Stimulated activated CD8-positive, alpha-beta memory T cell treated with anti-CD3 and anti-CD28 coated beads, Interleukin-2, amount 100 ng/mL, for 1 hour (primary cell): ENCODE measurements at places on chromosomes 11 and 22.

DNA sequence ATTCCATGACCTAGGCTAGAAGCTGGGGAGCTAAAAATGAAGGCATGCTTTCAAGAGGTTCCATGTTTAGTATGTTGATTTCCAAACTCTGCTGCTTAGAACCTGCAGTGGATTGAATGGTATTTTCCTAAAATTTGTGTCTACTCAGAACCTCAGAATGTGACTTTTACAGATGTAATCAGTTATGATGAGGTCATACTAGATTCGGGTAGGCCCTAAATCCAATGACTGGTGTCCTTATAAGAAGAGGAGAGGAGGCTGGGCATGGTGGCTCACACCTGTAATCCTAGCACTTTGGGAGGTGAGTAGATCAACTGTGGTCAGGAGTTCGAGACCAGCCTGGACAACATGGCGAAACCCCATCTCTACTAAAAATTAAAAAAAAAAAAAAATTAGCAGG lies 3.5 kb upstream of the FEZ1 start:
- no peak for DNase-seq

- no peak for DNase-seq
These were observed 58.3 kb downstream of the CDKN1C start for GRCh38 chr11:2827256-2827655.

- DNase-seq, result no peak
These were observed 109.7 kb upstream of the NAV2 start for GRCh38 chr11:19602891-19603290.

DNA sequence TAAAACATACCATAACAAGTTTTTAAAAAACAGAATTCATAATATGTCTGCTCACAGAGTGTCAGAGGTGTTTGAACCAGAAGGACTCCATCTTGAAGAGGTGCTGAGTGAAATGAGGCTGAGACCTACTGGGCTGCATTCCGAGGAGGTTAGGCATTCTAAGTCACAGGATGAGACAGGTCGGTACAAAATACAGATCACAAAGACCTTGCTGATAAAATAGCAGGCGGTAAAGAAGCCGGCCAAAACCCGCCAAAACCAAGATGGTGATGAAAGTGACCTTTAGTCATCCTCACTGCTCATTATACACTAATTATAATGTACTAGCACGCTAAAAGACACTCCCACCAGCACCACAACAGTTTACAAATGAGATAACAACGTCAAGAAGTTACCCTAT lies 116.4 kb downstream of the ARHGAP32 start:
- DNase-seq, result no peak

DNA sequence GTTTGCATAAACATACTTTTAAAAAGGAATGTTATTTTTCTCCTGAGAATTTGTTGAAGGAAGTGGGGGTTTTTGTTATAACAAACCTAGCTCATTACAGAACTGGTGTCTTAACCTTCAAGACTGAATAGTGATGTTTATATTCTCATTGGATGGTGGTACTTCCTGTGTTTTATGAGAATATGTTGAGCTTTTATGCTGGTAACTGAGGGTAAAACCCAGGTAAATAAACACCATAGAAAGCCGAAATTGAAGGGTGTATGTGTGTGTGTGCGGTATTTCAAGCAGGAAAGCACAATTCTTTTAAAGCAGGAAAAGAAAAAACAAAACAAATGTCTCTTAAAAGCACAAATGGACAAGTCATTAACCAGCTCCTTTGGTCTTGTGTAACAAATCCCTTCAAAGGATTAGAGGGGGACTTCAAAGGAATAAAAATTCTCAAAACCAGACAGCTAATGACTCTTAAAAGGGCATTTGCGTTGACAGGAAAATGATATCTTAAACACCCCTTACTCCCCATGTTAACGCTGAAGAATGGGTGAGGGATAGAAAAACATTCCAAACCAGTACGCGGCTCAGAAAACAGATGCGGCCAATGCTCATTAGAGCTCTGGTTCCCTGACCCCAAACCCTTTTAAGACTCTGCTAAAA lies 23.8 kb downstream of the LMO2 start:
- DNase-seq, result no peak

DNA sequence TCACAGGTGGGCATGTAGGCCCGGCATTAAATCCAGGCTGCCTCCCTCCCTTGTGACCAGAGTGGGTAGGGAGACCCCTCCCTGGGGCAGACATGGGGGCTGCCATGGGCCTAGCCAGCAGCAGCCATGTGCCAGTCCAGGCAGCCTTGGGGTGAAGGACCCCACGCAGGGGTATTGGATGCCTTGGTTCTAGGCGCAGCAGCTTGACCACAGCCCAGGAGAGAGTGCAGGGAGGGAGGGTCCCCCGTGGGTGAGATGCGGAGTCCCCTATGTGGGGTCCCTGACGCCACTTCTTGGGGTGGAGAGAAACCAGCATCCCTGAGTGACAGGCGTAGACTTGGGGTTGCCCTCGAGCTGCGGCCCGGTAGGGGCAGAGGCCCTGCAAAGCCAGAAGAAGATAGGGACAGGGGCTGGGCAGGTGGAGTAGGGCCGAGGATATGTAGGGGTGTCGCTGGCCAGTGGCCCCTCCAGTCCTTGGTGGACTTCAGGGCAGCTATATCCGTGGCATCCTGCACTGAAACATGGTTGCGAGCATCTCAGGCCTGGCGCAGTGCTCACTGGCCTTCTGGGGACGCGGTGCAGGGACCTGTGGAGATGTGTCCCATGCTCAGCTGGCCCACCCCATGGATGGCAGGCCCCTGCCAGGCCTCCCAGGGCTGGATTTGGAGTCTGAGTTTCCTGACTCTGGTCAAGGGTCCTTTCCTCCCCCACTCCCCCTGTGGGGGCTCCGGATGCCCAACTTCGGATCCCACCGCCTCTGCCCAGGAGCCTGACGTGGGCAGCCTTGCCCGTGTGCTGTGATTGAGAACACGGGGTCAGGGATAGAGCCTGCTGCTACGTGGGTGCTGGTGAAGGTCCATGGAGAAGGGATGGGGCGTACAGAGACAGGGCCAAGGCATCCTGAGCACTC lies 1179.8 kb downstream of the BRD1 start:
- no peak for DNase-seq

- DNase-seq, result no peak
These were observed 123.0 kb downstream of the PLEKHA7 start for GRCh38 chr11:16891165-16891564.

DNA sequence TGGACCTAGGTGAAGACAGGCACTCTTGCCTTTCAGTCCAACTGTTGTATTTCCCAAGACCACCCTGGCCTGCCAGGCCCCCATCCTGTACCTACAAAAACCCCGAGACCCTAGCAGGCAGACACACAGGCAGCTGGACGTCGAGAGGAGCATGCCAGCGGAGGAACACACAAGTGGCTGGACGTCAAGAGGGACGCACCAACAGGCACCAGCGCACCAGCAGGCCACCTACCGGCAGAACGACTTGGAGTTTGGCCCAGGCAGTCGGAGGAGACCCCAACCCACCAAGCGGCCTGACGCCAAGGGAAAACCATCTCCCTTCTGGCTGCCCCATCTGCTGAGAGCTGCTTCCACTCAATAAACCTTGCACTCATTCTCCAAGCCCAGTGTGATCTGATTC lies 1883.4 kb upstream of the RAG2 start:
- no peak for DNase-seq

DNA sequence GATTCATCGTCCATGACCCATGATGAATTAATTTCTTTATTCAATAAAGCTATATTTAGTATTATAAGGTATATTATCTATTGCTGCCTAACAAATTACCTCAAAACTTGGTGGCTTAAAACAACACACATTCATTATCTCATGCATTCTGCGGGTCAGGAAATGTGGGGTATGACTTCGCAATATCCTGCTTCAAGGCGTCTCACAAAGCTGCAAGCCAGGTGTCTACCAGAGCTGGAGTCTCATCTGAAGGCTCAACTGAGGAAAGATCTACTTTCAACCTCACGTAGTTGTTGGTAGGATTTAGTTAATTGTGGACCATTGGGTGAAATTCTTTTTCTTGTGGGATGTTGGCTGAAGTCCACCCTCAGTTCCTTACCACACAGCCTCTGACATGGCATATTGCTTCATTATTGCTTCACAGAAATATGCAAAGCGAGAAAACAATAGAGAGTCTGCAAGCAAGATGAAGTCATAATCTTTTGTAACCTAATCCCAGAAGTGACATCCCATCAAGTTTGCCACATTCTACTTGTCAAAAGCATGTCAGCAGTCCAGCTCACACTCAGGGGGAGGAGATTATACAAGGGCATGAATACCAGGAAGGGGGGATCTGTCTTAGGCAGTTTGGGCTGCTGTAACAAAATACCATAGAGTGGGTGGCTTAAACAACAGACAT lies 45.1 kb downstream of the KREMEN1 start:
- no peak for DNase-seq
